ENCODE measurements at places on chromosomes 11 and 22. TPM values are rescaled to one million over a fixed set of nuclear protein-coding genes. Genes with fewer than 3 reads are reported as not detected.
A peak's percentile ranks its signal among the peaks of the same experiment; 100 is the strongest.

- no peak for DNase-seq
Observed at GRCh38 chr11:99535406-99535805, 514.7 kb downstream of the CNTN5 start.

Gene SLC22A6
- not detected for total RNA-seq

Gene COMT
- 40.7 TPM for total RNA-seq

DNA sequence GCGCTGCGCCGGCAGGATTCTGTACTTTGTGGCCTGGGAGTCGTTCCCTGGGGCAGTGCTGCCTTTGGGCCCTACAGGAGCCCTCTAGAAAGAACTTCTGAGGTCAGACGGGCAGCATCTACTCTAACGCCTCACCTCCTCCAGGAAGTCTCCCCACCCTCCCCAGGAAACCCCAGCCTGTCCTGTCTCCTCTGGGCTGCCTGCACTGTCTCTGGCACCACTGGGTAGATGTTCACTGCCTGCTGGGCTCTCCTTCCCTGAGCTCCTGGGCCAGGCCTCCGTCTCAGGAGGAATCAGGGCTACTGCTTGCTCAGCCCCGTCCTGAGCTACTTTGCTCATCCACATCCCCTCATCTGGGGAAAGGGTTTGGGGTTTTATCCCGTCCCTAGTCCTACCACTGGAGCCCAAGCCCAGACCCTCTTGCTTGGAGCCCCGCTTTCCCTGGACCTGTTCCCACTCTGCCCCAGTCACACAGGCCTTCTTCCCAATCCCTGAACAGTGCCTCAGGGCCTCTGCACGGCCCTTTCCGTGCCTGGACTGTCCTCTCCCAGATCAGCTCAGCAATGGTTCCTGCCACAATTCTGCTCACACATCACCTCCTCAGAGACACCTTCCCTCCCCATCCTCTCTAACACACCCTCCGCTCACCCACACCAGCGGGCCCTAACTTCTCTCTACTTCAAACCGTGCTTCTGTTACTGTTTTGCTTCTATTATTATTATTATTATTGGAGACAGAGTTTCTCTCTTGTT is 11.3 kb upstream of the TREH start:
- no peak for DNase-seq

GRCh38 chr11:59368238-59369022 is 9.7 kb downstream of the OR5AN1 start:
- DNase-seq, result no peak

GRCh38 chr11:57121996-57122395 is 59.8 kb upstream of the LRRC55 start:
- no peak for DNase-seq

- DNase-seq, result no peak
Observed at GRCh38 chr11:30452842-30453241, 129.9 kb downstream of the ARL14EP start.

- DNase-seq, result peak; percentile 61
Observed at GRCh38 chr11:2892215-2892966, 6.8 kb upstream of the CDKN1C start.

Gene CST6
- not detected for total RNA-seq

GRCh38 chr11:126713806-126714205 is 286.8 kb downstream of the KIRREL3 start:
- DNase-seq, result no peak

DNA sequence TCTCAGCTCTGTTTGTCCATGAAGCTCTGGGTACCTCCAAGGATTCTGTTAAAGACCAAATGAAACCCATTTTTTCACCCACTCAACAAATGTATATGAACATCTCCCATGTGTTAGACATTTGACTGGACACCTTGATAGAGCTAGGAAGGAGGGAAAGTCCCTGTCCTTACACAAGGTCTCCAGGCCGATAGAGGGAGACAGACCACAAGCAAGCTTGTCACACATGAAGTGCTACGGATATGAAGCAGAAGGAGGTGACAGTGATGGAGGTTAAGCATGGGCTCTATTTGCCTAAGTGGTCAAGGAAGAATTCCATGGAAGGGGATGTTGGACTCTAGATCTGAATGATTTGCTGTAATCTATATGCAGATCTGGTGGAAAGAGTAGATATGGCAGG is 138.5 kb downstream of the MYO18B start:
- no peak for DNase-seq

DNA sequence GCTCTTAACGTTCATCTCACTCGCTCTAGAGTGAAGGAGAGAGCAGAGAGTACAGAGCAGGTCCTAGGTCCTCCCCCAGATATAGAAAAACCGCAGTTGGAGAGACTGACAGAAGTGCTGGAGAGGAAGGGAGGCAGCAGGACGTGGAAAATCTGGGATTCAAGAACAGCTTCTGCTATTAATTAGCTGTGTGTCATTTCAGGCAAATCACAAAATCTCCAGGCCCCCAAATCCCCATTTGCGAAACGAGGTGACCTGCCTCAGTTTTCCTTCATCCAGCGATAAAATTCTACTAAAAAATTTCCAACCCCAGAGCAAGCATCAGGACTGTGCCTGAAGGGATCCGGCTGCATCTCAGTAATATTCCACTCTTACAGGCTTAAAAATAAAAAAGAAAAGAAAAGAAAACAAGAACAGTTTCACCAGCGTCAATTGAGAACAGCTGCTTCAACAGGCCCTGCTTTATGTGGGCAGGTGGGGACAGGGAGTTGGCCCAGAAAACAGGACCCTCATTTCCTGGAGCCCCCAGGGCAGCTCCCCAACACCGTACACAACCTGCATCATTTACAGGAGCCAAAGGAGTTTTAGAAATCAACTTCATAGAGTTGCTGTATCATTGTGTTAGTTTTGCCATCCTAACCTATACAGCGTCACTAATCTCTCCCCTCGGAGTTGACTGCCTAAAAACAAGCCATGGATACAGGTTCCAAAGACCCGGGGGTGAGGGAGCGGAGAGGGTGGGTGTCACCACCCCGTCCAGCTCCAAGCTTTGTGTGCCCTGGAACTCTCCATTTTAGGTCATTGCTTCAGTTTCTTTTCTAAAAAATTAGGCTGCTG is 2.3 kb upstream of the MALAT1 start:
- no peak for DNase-seq

DNA sequence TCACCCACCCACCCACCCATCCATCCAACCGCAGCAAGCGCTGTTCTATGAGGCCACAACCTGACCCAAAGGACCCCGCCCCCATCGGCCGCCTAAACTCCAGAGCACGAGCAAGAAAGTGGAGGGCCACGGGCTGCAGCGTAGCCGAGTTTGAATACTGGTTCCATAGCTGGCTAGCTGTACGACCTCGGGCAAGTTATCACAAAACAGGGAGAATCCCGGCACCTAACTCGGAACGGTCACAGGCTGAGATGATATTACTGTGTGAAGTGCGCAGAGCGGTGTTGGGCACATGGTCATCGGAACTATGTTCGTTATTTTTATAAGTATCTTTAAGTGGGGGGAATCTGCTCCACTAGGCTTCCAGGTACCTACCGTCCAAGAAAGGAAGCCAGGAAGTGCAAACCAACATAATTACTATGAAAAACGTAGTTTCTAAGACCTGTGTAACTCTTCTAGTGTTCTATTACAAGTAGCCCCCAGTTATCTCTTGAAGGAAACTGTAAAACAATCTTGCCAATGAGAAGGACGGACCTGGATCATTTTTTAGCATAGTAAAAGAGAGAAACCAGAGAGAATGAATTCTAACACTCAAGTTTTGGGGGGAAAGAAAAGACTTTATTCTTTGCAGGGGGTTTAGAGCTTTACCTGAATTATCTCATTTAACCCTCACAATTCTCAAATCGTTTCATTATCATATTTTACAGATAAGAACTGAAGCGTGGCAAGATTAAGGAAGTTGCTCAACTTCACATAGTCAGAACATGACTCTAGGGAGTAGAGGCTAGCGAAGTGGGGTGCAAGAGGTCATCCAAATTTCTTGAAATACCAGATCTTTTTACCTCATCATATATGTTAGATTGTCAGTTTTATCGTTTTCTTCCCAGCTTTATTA is 663 bp upstream of the BUD13 start:
- DNase-seq, result no peak

Gene APOBEC3B
- 0.47 TPM for total RNA-seq

DNA sequence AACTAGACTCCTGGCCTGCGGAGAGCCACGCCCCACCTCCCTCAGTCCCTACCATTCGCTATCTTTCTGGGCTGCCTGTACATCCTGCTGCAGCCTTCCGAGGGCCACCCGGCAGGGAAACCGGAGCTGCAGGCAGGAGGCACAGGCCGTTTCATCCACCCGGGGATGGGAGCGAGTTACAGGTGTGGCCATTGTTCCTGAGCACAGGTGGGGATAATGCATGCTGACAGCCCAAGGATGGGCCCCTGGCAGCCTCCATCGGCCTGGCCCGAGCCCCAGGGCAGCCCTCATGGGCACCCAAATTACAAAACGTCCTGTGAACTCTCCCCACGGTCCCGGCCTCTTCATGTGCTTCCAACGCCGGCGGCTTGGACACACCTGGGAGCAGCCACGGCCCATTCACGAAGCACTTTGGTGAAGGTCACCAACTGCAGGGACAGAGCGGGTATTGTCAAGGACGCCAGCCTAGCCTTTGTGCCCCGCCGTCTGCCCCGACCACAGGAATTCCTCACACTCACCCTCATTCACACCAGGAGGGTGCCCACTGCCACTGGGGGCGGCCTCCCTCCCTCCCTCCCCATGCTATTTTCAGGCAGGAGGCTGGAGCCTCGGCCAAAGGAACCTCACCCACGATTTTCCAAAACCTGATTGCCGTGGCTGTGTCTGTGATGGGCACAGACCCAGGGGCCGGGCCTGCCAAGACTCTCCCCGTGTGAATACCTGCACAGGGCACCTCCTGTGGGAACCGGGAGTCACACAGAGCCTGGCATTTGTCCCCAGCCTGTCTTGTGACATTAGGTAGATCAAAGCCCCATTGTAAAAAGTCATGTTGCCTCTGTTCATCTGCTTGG is 42.1 kb upstream of the MYEOV start:
- no peak for DNase-seq

DNA sequence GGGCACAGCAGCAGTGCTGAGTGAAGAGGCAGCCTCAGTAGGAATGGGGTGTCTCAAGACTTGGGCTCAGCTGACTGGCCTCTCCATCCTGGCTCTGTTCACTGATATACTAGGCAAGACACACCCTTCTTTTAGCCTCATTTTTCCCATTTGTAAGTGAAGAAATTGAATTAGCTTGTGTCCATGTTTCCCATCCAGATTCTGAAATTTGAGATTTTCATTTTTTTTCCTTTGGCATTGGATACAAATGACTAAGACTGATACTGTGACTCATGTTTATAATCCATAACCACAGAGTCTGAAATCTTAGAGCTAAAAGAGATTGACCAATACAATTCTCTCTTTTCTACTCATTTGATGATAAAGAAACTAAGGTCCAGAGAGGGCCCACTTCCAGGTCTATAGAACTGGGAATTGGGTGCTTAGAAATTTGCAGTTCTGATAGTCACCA is 110.9 kb downstream of the KCNC1 start:
- DNase-seq, result no peak

- DNase-seq, result no peak
Observed at GRCh38 chr11:123460012-123460700, 30.1 kb downstream of the GRAMD1B start.

GRCh38 chr22:28582806-28583205 is 96.8 kb downstream of the TTC28 start:
- DNase-seq, result no peak

- no peak for DNase-seq
Observed at GRCh38 chr11:33965032-33965431, 73.2 kb upstream of the LMO2 start.

DNA sequence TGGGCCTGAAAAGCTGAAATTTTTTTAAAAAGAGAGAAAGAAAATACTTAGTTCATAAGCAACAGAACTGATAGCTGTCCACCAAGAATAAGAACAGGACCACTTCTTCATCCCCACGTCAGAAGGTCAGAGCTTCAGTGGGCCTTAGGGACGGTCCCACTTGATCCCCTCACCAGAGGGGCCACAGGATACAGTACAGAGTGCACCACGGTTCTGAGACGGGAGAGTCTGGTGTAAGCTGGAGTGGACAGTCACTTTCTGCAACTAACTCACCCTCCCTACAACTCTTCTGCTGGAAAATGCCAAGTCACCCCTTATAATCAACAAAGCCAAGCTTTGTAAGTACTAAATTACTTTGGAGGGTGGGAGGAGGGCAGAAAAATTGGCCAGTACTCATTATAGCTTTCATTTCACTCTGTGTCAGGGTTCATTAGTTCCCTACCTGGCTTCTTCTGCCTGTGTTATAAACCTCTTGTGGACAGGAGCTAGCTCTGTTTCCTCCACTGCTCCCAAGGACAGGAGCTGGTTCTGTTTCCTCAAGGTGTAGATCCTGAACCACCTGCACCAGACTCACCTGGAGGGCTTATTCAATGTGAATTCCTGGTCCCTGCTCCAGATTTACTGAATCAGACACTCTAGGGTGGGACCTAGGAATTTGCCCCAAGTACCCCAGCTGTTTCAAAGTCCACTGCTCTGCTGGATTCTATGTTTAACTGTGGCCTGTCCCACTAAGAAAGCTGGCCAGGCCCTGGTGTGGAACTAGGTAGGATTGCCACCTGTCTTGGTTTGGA is 39.6 kb downstream of the SCGB1A1 start:
- no peak for DNase-seq

GRCh38 chr22:31958625-31959239 is 14.4 kb downstream of the YWHAH start:
- DNase-seq, result no peak

Gene FOLR2
- 1.0 TPM for total RNA-seq

DNA sequence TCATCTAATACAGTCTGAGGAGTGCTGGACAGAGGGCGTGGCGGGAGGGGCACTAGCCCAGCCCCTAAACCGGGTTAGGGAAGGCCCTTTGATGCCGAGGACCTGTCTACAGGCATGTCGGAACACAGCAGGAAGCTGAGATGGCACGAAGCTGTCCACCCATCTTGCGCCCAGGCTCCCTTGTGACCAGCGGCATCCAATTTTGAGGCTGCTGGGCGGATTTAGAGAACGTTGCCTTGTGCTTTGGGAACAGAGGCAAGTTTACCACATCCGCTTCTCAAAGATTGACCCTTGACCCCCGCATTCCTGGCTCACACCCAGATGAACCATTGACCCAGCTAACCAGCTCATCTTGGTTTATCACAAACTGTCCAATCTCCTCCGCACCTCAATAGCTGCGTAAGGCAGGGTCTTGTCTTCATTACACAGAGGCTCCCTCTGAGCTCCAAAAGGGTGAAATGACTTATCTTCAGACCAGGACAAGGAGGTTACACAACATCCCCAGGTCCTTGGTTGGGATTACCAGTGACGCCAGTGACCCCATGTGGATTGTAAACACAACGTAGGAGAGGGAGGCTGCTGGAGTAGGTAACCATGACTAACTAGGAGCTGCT is 4.5 kb downstream of the FAM83F start:
- DNase-seq, result no peak

- DNase-seq, result no peak
Observed at GRCh38 chr11:109085708-109086373, 336.1 kb upstream of the C11orf87 start.

Gene OR5I1
- not detected for total RNA-seq

Data from naive thymus-derived CD8-positive, alpha-beta T cell (primary cell).